GM12891 (cell line): ENCODE measurements at places on chromosomes 5 and 9.

GRCh38 chr5:89421035-89421434, 538.1 kb upstream of the MEF2C start:
- no peak for DNase-seq

- no peak for DNase-seq
Observed at GRCh38 chr9:137298401-137299202, 3.5 kb downstream of the NRARP start.

DNA sequence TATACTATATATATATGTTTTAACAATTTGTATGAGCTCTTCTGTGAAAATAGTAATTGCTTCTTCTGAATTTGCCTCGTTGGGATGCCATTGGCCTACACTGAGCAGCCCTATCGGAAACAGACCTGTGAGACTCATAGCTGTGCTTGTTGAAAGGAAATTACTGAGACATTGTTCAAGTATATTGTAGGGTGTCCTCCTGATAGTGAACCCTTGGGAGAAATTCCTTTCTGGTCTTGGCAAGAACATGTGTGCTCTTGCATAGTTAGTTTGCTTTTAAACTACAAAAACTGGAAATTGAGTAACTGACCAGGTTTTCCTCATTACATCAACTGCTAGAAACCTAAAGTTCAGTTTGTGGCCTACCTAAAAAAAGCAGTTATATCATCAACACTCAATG, 160.9 kb downstream of the LURAP1L start:
- DNase-seq, result no peak

GRCh38 chr5:56608217-56608925, 207.0 kb upstream of the MAP3K1 start:
- no peak for DNase-seq

- no peak for DNase-seq
Observed at GRCh38 chr5:110053824-110054223, 364.1 kb downstream of the MAN2A1 start.
